HAP-1 (cell line): ENCODE measurements at places on chromosomes 7 and 10.

DNA sequence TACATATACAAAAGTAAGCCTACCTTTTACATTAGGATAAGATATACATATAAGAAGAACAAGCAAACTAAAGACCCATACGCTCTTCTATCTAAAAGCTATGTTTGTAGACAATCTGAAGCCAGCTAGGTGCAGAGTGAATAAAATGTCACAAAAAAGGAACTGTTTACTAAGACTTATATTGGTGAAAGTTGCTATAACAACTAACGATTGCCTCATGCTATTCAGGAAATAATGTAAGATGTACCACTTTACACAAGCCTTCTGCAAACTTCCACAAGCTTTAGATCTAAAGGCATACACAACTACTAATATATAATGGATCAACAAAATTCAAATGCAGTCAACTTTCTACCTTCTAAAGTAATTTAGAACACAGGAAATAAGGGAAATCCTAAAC, 175.1 kb downstream of the SRPK2 start:
- no peak for DNase-seq

DNA sequence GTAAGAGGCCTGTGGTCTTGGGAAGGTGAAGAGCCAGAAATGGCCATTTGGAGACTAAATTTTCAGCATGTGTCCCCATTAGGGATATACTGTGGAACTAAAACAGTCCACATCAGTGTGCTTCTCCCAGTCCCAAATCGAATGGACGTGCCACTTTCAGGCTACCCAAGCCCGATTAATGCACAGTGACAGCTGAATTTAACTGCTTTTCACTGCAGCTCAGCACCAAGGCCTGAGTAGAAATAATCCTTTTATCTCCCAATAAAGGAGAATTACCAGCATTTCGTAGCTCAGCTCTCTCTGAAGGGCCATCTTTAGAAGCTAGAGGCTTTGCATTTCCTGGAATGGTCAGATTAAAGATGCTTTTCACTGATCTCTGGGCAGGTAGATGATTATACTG, 183.3 kb downstream of the NPSR1 start:
- no peak for DNase-seq

GRCh38 chr10:66604195-66604594, 321.6 kb upstream of the LRRTM3 start:
- DNase-seq = no peak

- DNase-seq = peak; percentile 34
Observed at GRCh38 chr10:74213571-74214162, 62.6 kb downstream of the ADK start.

DNA sequence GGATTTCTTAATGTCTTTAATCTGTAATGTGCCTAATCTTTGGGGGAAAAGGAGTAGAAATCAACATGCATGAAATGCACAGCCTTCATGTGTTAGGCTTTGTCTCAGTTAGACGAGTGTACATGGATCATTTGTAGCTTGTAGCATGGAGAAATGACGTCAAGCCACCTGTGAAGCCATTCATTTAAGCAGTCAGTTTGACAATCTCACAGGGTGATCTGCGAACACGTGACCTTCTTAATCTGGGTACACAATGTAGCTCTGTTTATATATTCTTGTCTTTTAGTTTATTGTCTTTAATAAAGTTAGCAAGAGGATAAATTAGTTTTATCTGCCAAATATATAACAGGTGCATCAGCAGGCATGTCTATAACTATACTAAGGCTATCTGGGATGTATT, 351.9 kb upstream of the LRGUK start:
- DNase-seq = no peak

- DNase-seq = no peak
Observed at GRCh38 chr7:15042285-15043065, 139.9 kb upstream of the DGKB start.

DNA sequence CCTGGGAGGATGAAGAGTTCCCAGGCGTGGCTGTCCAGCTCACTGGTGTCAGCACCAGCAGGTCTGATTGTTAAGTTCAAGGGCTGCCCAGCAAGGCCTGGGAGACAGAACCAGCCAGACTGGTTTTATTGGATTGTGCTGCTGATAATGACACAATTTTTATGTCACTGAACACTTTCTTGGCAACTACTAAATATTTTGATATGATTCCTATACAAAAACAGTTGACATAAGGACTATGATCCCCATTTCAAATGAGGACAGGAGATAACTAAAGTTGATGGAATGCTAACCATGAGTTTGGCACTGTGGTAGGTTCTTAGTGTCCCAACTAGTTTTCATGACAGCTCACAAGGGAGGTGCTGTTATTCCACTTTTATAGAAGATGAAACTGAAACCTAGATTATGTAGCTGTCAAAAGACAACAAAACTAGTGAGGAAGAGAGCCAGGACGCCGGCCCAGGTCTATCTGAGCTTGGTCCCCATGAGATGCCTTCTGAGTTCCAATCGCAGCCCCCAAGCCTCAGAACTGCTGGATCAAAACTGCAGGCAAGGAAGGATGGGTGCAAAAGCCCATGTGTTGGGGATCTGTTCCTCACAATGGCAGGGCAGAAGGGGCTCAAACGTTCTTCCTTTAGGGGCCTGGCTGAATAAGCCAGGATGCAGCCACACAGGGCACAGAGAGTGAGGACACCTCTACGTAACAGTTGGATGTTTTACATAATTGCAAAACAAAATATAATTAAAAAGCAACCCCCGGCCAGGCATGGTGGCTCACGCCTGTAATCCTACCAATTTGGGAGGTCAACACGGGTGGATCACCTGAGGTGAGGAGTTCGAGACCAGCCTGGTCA, 52.8 kb downstream of the COBL start:
- no peak for DNase-seq
